ENCODE measurements at places on chromosomes 16 and 17. TPM values are rescaled to one million over a fixed set of nuclear protein-coding genes. Genes with fewer than 3 reads are reported as not detected.

INO80E gene
- 72.5 TPM for total RNA-seq

NPIPA8 gene
- 76.3 TPM for total RNA-seq

QPRT gene
- 21.7 TPM for total RNA-seq

MAF gene
- total RNA-seq: 34.6 TPM

NLRC3 gene
- 0.71 TPM for total RNA-seq

CPNE2 gene
- total RNA-seq: 21.4 TPM

OR3A2 gene
- total RNA-seq: 0.38 TPM

TMEM231 gene
- total RNA-seq: 26.7 TPM

CD300E gene
- total RNA-seq: not detected

TBC1D3E gene
- total RNA-seq: not detected

GP2 gene
- not detected for total RNA-seq

GAST gene
- total RNA-seq: not detected

HOXB2 gene
- not detected for total RNA-seq

OR1G1 gene
- not detected for total RNA-seq

TMEM107 gene
- 34.0 TPM for total RNA-seq
